ENCODE measurements at places on chromosomes 3 and 15.

DNA sequence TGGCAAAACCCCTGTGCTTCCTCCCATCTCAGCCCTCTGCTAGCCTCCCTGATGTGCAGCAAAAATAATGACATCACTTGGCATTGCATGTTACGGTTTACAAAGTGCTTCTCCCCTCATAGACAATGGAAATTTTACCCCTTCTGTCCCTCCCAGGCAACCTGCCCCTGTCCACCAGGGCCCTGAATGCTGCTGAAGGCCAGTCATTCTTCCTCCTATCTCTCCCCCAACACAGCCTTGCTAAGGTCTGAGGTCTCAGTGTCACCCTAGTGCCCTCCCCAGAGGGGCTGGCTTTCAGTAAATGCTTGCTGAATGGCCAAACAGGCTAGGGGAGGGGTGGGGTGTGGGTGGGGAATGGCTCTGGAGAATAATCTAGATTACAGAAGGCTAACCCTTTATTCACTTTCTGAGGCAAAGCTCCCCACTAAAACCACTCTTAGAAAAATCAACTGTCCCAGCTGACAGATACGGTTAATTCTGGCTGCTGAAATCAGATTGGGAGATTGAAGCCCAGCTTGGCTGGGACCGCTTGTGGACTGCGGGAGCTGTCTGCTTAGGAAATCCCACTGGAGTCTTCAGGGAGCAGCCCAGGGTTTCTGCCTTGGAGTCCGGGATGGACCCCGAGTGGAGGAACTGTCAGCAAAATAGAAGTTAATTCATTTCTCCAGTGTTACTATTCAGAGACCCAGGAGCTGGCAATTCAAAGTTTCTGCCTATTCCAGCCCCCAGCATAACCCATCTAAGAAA lies 22.9 kb downstream of the ANP32A start:
- no peak for DNase-seq

DNA sequence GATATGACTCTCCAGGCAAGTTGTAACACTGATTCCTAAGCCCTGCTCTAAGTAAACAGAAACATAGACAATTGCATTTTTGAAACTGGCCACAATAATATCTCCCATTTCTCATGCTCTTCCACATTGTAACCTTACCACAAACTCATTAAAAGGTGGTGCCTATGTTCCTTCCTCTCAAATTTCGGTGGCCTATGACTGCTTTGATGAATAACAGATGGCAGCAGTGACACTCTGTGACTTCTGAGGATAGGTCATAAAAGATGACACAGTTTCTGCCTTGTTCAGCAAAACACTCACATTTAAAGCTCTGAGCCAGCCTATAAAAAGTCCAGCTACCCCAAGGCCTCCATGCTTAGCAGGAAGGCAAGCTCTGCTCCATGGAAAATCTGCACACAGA lies 195.2 kb downstream of the EFHB start:
- DNase-seq = no peak

DNA sequence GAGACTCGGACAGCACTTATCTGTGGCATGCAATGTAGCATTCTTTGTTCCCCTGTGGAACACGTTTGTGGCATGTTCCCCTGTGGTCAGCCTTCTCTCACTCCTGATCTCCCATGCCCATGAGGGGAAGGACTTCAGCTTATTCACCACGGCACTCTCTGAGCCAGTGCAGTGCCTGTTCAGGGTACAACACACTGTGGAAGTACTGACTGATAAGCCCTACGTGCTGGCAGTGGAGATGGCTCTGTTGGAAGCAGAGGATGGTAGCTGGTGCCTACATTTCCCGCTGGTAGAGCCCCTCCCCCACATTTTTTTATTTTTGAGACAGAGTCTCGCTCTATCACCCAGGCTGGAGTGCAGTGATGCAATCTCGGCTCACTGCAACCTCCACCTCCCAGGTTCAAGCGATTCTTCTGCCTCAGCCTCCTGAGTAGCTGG lies 43.5 kb upstream of the ETV5 start:
- no peak for DNase-seq

- DNase-seq = no peak
These were observed 132.3 kb upstream of the MCTP2 start for GRCh38 chr15:94098921-94099573.

DNA sequence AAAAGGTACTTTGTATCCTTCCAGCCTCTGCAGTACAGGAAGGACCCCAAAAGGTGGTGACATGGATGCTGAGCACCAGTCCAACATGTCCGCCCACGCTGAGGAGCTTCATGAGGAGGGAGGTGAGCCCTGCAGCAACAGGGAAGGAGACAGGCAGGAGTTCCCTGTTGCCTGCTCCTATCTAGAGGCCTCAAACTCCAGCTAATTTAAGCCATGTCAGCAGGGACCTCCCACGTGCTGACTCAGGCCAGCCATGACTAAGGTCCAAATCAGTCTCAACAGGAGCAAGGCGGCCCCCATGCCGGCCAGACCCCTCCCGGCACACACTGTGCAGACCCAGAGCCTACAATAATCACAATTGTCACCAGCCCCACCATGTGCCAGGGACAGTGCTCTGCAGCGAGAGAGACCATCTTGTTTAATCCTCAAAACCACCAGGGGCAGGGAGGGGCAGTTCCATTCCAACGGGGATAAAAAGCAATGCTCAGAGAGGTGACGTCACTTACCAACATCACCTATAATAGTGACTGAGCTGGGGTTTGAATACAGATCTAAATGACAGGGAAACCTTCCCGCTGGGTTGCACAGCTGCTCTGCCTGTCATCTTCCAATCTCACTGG lies 54.5 kb upstream of the GATA2 start:
- no peak for DNase-seq

GRCh38 chr15:22903961-22904534 lies 65.6 kb downstream of the NIPA2 start:
- DNase-seq = no peak

DNA sequence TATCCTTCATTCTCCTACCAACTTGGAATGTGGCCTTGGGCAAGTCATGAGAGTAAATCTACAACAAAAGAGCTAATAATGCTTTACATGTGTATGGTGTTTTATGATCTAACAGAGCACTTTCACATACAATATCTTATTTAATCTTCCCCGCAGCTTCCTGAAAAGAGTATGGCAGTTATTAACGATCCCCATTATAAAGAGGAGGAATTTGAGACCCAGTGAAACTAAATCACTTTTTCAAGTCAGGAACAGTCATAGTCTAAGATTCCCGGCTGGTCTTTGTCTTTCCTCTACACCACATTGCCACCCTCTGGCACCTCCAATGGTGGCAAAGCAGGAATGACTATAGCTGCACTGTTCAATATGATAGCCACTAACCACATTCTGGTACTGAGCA lies 69.7 kb upstream of the CMSS1 start:
- no peak for DNase-seq

- no peak for DNase-seq
These were observed 486 bp downstream of the LSG1 start for GRCh38 chr3:194671511-194671899.

DNA sequence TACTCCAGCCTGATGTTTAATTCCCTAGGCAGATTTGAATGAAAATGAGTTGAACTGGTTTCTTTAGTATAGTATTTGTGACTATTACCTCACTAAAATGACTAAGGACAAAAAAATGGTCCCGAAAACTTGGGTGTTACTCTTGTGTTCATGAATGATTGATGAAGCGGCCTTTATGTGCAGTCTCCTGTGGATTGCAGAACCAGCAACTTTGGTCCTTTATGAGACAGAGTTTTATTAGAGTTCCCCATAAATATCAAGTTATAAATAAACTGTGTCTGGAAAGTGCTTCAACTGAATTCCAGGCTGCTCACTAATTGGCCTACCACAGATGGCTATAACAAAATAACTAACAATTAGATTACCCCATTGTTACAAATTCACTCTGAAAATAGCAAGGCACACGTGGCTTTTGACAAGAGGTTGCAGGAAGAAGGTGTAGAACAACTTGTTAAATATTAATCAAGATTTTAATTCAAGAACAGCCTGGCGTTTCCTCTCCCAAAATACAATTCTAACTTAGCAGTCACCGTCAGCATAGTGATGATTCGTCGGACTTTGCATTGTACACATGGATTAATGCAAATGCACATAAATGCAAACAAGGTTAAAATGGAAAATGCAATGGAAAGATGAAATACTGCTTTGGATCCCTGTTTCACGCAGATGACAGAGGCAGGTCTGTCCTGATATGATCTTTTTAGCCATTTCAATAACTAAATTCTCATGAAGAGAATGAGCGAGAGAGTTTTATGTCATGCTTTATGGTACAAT lies 567.3 kb upstream of the ZNF717 start:
- DNase-seq = no peak

DNA sequence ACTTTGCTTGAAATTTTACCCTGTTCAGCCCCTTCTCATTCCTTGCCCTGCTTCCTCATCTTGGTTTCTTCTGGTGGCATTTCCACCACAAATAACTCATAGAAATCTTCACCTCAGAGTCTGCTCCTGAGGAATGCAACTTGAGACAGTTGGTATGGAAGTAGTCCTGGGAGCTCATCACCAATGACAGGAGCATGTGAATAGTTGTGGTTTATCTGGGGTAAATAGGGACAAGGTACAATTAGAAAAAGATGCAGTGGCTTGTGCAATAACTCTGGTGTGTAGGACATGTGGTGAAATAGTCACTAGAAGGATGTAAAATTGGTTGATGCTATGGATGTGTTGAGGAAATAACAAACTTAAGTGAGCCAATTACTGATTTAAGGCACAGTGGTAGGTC lies 72.7 kb upstream of the CHRNA7 start:
- DNase-seq = no peak

DNA sequence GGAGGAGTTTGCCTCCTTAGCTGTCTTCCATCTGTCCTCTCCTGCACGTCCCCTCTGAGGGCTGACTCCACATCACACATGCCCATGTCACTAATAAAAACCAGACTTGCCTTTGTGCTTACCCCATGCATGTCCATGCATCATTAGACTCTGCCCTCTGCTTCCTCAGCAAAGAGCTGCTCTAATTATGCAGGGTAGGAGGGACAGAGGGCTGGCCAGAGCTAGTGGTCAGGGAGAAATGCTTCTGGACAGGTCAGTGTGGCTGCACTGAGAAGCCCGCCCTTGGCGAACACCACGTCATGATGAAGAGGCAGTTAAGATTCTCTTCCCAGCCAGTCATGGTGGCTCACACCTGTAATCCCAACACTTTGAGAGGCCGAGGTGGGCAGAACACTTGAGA lies 8.9 kb downstream of the CA12 start:
- DNase-seq = no peak

DNA sequence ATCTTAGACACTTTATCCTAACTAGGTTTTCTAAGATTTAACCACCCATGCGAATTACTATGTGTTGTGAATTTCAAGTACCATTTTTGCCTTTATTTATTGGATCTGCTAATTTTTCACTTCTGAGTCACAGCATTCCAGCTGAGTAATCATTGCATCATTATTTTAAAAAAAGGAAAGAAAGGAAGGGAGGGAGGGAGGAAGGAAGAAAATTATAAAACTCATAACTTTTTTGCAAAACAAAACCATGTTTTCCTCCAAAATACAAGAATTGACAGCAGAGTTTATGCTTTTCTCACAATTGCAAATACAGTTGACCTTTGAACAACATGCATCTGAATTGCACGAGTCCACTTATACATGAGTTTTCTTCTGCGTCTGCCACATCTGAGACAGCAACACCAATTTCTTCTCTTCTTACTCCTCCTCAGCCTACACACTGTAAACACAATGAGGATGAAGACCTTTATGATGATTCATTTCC lies 651.4 kb upstream of the NECTIN3 start:
- no peak for DNase-seq

DNA sequence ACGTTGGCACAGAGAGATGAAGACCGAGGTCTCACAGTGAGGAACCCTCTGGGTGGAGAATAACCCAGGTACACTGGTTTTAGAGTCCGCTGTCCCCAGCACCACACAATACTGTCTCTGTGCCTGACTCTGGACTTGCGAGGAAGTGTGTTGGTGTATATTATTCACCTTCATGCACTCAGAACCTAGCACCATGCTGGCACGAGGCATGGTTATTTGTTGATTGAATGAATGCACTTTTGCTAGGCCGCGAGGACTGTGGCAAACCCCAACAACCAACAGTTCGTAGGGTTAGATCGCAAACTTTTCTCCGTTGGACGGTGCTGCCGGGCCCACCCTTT lies 484 bp upstream of the C3orf52 start:
- DNase-seq = no peak

DNA sequence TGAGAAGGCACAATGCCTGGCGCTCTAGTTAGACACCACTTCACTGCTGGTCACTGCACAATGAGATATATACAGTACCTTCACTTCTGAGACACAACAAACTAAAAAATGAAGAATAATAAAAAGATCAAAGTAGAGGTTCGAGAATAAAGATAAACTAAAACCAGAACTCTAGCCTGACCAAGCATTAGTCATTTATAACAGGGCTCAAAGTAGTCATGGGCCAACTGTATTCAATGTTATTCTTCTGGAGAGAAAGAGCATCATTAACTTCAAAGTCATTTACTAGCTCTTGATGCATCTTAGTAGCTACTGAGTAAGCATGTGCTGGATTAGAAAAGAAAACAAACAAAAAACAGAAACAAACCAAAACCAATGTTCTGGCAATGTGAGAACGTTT lies 145.2 kb downstream of the SSR3 start:
- DNase-seq = no peak

GRCh38 chr3:153885359-153885758 lies 235.8 kb upstream of the ARHGEF26 start:
- no peak for DNase-seq

GRCh38 chr3:81302045-81302444 lies 459.4 kb downstream of the GBE1 start:
- DNase-seq = no peak

DNA sequence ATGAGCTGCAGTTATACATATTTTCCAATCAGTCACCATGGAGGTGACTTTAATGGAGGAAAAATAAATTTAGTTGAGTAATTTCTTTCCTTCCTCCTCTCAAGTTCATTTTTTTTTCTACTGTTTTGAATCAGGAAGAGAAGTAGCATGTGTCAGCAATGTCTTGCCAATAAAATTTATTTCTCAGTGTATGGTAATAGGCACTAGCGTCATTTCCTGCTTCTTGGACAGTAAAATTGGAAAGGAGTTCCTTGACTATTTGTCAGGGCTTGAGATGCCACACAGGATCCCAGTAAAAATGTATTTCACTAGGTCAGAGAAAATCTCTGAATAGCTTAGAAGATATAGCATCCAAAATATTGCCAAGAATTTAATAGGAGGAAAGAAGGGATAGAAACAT lies 605.9 kb downstream of the ROBO1 start:
- DNase-seq = no peak

GRCh38 chr3:14795996-14796395 lies 22.8 kb upstream of the FGD5 start:
- no peak for DNase-seq

DNA sequence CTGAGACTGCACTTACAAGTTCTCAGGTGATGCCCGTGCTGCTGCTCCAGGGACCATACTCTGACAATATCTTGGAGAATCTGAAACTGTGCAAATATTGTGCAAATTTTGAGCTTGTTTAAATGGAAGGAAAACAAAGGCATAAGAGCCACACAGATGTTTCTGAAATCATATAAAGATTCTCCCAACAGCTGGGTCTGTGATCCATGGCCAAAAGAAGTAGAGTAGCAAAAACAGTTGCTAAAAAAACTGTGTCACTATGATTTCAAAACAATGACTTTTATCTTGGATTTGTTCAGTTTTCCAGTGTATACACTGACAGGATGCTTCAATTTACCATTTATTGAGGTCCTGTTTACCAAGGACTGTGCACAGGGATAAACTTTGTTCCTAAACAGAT lies 25.3 kb downstream of the NPTN start:
- no peak for DNase-seq
